ENCODE measurements at places on chromosomes 7 and 10.

DNA sequence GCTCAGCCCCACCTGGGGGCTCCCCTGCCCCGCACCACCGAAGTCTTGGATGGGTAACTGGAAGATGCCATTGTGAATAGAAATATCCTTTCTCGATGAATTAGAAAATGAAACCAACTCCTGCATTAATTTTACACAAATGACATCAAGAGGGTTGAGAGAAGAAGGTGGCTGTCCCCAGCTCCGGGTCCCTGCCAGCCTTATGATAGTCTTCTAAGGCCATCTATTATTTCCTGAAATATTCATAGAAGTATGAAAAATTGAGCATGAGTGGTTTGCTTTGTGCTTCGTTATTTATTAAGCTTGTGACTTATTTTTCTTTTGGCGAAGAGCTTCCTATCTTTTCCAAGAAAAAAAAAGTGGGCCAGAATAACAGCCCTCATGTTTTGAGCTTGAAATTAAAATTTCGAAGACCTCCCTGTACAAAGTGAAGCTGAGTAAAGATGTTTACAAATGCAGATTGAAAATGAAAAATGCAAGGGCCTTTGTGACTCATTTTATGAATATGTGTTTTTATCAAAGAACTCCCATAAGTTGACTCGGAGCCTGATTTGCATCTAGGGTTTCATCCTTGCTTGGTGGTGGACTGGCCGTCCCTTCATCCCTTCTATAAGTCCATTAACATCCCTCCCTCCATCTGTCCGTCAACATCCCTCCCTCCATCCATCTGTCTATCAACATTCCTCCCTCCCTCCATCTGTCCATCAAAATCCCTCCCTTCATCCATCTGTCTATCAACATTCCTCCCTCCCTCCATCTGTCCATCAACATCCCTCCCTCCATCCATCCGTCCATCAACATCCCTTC lies 20.5 kb upstream of the CFAP46 start:
- DNase-seq: no peak

DNA sequence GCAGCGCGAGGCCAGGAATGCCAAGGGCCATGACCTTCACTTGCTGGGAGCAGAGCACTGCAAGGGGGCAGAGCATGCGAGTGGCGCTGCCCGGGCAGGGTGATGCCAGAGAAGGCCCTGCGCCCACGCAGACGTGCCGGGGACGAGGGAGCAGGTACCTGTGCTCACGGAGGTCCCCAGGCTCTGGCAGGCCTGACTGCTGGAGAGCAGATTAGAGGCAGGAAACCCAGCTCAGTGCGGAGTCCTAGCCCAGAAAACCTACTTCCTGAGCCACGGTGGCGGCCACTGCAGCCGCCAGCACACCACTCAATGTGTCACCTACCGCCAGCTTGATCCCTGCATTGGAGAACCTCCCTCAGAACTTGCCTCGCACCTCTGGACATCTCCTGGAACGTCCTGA lies 148.4 kb downstream of the MAD1L1 start:
- no peak for DNase-seq

DNA sequence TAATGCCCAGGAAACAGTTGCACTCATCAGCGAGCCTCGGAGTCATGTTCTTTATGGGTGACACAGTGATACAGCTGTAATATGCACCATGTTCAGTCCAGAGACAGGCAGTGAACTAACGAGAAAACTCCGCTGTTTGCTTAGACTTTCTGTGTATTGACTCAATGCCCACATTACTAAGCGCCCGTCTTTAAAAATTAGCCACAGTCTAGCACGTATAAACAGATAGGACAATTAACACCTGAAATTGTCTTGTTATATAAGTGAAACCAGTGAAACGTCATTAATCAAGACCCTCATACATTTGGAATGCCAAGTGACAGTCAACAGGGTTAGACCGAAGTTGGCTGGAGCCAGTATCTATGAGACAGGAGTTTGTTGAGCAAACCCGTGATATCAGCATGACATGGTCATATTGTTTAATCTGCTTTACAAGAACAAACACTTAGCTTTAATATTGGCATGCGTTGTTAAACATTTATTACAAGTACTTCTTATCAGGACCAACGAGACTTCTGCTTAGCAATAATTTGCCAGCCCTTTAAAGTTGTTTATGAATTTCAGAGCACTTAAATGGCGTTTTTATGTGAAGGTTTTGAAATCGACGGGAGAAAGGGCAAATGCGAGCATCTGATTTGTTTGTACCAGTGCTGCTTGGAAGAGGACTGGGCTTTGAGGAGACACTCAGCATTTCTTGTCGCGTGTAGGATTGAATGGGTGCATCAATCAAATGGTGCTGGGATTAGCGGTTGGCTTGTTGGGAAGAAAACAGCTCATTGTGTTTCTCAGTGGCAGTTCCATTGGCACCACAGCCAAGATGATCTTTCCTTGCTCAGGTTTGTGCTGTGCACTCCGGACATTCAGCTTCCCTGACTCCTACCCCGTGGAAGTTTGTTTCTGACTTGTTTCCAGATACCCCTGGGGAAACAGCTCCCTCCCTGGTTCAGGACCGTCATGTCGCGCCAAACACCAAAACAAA lies 56.3 kb downstream of the CAMK1D start:
- peak; percentile 15 for DNase-seq

GRCh38 chr7:96739609-96740008 lies 30.0 kb upstream of the SEM1 start:
- no peak for DNase-seq

GRCh38 chr10:114683162-114683561 lies 25.1 kb upstream of the ABLIM1 start:
- no peak for DNase-seq

DNA sequence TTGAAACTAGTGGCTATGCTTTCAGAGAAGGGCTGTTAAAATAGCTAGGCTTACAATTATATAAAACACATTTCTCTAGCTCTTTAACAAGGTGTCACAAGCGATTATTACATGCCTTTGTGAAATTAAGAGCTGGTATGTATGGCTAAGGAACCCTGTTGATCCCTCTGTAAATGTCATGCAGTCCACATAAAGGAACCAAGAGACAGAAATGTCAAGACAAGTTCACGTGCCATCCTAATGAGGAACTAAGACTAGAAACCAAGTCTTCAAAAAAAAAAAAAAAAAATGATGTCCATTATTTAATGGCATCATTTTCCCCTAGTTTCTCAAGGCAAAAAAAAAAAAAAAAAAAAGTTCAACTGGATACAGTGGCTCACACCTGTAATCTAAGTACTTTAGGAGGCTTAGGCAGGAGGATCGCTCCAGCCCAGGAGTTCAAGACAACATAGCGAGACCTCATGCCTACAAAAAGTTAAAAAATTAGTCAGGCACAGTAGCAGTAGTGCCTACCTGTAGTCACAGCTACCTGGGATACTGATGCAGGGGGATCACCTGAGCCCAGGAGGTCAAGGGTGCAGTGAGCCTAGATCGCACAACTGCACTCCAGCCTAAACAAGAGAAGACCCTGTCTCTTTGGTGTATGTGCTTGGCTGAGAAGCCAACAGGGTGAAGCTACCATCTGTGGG lies 63.4 kb downstream of the SRPK2 start:
- DNase-seq: no peak

GRCh38 chr10:5944389-5945189 lies 32.8 kb downstream of the IL15RA start:
- no peak for DNase-seq

- DNase-seq: no peak
Observed at GRCh38 chr7:135980665-135981180, 3.6 kb upstream of the MTPN start.

- DNase-seq: no peak
Observed at GRCh38 chr7:53521638-53522184, 486.3 kb downstream of the POM121L12 start.

- DNase-seq: peak; percentile 27
Observed at GRCh38 chr10:46291817-46292572, 5.2 kb downstream of the ANTXRL start.

DNA sequence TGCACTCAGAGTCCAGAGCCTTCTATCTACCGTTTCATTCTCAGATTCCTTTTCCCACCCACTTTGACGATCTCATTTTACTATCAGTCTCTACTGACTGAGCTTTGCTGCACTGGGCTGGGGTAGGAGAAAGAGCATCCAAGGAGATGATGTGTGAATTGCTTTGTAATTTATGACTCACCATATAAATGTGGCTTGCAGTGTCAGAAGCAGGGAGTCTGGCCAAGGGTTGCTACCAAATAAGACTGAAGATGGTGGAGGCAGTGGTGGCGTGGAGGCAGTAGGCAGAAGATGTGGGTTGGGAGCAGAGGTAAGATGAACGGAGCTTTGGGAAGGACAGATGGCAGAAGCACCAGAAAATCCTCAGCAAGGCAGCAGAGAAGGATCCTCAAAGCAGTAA lies 73.3 kb upstream of the AGK start:
- no peak for DNase-seq

GRCh38 chr10:5550621-5551530 lies 26.1 kb downstream of the CALML3 start:
- peak; percentile 88 for DNase-seq

DNA sequence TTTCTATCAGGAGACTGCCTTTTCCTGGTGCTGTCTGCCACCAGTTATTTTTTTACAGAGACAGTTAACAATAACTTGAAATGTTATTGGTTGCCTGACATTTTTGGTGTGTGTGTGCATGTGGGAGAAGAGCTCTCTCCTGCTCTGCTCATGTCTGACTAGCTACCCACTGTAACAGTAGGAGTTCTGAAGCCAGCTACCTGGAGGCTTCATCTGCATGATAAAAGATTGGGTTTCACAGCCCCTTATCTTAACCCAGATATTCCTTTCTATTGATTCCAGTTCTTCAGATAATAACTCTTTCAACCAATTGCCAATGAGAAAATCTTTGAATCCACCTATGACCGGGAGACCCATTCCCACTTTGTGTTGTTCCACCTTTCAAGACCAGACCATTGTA lies 237.4 kb upstream of the PPP1R3A start:
- DNase-seq: peak; percentile 4

- DNase-seq: no peak
Observed at GRCh38 chr10:14550471-14550981, 219.8 kb upstream of the FRMD4A start.

- DNase-seq: no peak
Observed at GRCh38 chr10:63375458-63375857, 90.3 kb downstream of the JMJD1C start.

- no peak for DNase-seq
Observed at GRCh38 chr10:77400033-77400432, 237.6 kb downstream of the KCNMA1 start.

GRCh38 chr7:33448035-33448434 lies 318.7 kb downstream of the BBS9 start:
- no peak for DNase-seq

DNA sequence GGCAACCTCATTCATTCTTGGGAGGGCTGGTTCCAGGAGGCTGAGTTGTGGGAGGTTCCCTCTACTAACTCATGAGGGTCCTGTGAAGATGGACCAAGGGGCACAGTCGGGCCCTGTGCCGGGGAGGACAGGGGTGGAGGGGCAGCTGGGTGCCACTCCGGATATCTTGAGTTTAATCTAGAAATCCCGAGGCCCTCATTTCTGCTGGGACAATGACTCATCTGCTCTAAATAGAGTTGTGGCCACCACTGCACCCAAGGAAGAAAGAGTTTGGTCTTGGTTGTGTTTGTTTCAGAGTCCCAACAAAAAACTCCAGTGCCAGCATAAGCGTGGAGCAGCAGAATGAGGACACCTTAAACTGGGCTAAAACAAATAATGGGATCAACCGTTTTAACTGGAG lies 82.4 kb downstream of the EBF3 start:
- DNase-seq: no peak

DNA sequence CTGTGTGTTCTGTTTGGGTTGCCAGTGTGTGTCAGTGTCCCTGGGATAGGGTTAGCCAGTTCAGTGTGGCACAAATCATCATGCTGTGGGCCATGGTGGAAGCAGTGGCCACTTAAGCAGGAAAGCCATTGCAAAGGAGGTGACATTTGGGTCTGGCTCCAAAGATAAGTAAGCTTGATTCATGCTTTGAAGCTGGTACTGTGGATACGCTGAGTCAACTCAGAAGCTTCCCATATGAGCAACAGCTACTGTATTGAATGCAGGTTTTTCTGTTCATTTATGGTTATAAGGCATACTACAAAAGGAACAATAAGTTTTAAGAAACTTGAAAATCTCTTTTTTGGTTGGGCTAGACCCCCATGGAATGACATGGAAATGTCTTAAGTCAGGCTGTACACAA lies 143.1 kb downstream of the BMPER start:
- no peak for DNase-seq

DNA sequence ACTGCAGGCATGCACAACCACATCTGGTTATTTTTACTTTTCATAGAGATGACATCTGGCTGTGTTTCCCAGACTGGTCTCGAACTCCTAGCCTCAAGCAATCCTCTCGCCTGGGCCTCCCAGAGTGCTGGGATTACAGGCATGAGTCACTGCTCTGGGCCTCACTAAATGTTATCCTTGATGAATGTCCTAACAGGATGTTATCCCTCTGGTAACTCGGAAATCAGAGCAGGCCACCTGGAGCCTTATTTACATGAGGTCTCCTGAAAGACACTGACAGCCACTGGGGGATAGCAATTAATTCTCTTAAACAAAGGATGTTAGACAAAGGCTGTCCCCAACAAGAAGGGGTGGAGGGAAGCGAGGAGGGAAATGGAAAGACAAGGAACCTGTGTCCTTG lies 4.5 kb upstream of the ZNF438 start:
- DNase-seq: peak; percentile 83

GRCh38 chr10:69647819-69648218 lies 17.8 kb downstream of the FAM241B start:
- no peak for DNase-seq

GRCh38 chr10:53088961-53089360 lies 316.4 kb upstream of the MBL2 start:
- DNase-seq: no peak

DNA sequence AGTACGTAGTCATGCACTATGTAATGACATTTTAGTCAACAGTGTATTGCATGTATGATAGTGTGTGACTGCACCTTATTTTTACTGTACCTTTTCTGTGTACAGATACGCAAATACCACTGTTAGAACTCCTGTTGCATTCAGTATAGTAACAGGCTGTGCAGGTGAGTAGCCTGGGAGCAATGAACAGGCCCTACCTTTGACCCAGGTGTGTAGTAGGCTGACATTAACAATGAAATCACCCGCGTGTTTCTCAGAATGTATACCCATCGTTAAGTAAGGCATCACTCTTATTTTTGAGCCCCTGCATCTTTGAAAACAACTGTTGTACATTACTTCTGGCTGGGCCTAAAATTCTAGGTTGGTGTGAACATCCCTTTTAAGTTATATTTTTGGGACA lies 41.6 kb downstream of the DAGLB start:
- no peak for DNase-seq

All from ELF-1 (cell line).